NCI-H69 (cell line): ENCODE measurements at places on chromosomes 11 and 22.

DNA sequence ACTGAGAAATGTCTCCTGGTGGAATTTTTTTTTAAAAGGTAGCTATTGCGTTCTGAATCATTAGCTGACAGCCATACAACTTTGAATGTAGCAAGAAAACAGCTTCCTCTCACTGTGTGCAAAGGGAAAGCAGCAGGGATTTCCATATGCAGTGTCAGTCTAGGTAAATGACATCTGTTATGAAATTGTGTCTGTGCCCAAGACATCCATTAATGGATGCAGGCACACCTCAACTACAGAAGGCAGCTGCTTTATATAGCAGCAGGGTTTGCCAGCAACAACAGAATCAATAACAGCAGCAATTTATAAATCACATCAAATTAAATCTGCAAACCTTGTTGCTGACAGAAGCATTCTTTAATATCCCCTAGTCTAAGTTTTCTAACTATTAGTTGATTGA is 745.3 kb upstream of the RAG2 start:
- peak; percentile 3 for DNase-seq

- DNase-seq: peak; percentile 5
Observed at GRCh38 chr11:26914968-26915367, 78.9 kb upstream of the FIBIN start.

GRCh38 chr11:64276653-64277431 is 7.6 kb downstream of the BAD start:
- DNase-seq: no peak

DNA sequence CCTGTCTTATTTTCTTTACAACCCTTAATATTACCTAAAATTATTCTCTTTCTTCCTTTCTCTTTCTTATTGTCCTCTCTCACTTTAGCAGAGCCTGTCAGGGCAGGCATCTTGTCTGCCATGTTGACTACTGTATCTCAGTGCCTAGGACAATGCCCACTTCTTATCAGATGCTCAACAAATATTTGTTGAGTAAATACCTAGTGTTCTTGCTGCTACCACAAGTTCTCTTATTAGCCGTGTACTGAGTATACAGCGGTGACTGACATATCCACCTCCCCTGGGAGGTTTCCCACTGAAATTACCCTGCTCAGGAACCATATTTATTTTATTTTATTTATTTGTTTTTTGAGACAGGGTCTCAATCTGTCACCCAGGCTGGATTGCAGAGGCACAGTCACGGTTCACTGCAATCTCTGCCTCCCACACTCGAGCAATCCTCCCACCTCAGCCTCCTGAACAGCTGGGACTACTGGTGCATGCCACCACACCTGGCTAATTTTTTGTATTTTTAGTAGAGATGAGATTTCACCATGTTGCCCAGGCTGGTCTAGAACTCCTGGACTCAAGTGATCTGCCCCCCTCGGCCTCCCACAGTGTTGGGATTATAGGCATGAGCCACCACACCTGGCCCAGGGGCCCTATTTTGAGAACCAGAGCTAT is 6.7 kb downstream of the HPX start:
- DNase-seq: peak; percentile 35

DNA sequence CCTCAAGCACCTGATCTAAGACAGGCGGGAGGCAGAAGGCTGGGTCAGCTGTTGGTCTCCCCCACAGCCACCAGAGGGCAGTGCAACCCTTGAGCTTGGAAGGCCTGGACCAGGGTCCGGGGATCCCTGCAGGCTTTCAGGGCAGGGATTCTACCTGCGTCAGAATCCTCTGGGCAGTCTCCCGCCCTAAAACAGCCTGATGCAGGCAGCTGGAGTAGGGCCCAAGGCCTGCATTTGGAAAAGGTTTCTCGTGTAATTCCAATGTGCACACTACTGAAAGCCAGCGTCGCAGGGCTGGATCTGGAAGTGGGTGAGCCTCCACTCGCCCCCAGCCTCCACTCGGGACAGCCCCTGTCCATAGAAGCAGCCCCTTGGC is 31.8 kb downstream of the BID start:
- DNase-seq: peak; percentile 82

GRCh38 chr11:9025101-9025850 is 21.5 kb upstream of the NRIP3 start:
- no peak for DNase-seq

DNA sequence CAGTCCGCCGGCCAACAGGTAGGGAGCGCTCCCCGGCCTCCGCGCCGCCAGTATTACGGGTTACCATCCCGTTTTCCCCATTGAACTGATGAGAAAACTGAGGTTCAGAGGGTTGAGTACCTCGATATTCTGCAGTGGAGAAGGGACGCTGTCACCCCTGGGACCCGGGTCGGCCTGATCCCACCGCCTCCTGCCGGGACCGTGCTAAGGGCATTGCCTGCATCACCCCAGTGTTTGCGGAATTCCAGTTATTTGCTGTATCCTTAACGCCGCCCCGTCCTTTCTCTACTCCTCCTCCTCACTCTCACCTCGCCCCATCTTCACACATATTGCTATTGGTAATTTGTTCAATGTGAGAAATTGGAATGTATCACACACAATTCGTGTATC is 370 bp upstream of the A4GALT start:
- DNase-seq: no peak

- no peak for DNase-seq
Observed at GRCh38 chr11:35307221-35307621, 112.1 kb downstream of the SLC1A2 start.

- DNase-seq: no peak
Observed at GRCh38 chr22:23801238-23801821, 14.6 kb downstream of the SMARCB1 start.

DNA sequence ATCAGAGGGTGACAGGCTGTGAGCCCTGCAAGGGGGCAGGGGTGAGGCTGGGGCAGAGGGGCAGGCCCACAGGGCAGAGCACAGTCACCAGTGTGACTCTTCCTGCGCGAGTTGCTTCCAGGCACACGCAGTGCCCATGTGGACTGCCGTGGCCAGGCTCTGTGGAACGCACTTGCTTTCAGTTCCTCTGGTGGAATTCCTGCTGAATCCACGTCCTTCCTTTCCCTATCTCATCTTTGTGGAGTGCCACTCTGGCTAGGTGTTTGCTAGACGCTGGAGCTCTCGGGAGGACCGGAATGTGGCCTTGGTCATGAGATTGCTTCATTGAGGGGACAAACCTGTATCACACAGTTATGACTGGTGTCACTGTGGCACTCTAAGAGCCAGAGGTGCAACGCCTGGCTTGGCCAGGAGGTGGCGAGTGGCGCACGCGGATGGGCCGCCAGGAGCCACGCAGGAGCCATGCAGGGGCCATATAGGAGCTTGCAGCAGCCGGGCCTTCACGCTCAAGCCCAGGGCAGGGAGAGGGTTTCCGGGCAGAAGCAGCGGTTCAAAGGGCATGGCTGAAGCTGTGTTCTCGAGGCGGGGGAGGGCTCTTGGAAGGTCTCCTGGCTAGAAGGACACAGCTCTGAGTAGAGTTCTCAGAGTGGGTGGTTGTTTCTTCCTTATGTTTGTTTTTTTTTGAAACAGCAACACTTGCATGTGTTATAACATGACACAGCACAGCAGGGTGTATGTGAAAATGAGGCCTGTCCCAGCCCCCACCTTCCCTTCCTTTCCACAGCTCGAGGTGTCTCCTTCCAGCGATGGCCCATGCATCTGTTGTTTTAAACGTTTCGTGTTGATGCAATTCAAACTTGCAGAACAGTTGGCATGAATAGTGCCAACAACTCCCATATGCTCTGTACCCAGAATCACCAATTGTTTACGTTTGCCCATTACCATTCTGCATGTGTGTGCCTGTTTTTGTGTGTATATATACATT is 36.2 kb downstream of the TBC1D22A start:
- DNase-seq: peak; percentile 82

GRCh38 chr11:16291729-16292128 is 64.6 kb downstream of the SOX6 start:
- peak; percentile 73 for DNase-seq

GRCh38 chr11:119178166-119178680 is 7.1 kb upstream of the NHERF4 start:
- no peak for DNase-seq

- DNase-seq: peak; percentile 58
Observed at GRCh38 chr22:25892678-25893077, 150.7 kb downstream of the MYO18B start.

DNA sequence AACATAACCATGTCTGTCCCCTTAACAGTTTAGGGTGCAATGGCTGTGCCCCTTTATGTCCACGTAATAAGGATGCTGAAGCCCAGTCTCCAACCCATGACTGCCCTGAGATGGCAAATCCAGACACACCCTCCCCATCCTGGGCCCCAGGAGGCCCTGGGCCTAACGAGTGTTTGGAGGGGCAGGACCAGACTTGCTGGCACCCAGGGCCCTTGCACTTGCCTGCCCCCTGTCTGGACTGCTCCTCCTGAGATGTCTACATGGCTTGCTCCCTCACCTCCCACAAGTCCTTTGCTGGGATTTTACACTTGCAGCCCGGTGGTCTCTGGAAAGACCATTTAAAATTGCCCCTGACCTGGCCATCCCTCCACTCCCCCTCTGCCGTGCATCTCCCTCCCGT is 132.2 kb upstream of the NECTIN1 start:
- DNase-seq: peak; percentile 82

GRCh38 chr11:128776424-128777284 is 82.8 kb downstream of the FLI1 start:
- DNase-seq: peak; percentile 47

- DNase-seq: no peak
Observed at GRCh38 chr11:68050371-68050841, 11.6 kb downstream of the TCIRG1 start.

DNA sequence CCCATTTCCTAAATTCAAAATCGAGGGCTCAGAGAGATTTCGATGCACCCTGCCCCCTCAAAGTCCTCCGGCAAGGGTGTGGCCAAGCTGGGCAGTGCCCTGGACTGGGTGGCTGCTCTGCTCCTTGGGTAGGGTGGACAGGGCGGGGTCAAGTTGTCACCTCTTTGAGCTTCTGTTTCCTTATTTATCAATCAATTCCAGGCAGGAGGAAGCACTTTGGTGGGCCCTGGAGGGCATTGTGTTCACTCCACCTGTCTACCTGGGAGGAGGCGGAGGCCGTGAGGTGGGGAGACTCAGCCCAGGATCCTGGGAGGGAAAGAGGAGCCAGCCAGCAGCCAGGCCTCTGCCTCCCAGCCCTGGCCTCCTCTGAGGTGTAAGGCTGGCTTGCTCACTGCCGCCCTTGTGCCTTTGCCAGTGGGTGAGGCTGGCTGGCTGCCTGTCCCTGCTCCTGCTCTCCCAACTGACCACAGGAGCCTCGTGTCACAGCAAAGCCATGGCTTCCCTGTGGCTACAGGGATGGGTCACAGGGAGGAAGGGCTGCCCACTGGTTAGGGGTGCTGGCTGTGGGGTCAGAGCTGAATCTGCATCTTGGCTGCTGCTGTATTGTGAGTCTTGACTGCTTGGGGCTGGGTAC is 25.5 kb upstream of the SHISAL1 start:
- peak; percentile 43 for DNase-seq

GRCh38 chr11:36700246-36700645 is 102.2 kb upstream of the RAG2 start:
- no peak for DNase-seq

DNA sequence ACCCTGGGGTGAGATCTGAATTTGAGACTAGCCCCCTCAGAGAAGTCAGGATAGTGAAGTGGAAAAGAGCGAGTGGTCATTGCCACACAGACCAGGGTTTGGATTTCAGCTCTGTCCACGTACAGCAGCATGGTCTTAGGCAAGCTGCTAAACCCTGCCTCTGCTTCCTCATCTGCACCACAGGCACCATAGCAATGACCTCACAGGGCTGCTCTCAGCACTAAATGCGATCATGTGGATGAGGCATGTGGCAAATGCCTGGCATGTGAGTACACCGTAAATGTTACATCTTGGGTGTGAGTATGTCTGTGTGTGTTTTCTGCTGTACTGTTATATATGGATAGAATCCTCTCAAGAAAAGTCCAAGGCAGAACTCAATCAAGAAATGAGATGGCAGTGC is 15.8 kb downstream of the NAV2 start:
- DNase-seq: no peak

GRCh38 chr11:69211920-69212797 is 56.4 kb downstream of the SMIM38 start:
- no peak for DNase-seq

- DNase-seq: no peak
Observed at GRCh38 chr11:108680271-108680670, 15.4 kb downstream of the DDX10 start.

DNA sequence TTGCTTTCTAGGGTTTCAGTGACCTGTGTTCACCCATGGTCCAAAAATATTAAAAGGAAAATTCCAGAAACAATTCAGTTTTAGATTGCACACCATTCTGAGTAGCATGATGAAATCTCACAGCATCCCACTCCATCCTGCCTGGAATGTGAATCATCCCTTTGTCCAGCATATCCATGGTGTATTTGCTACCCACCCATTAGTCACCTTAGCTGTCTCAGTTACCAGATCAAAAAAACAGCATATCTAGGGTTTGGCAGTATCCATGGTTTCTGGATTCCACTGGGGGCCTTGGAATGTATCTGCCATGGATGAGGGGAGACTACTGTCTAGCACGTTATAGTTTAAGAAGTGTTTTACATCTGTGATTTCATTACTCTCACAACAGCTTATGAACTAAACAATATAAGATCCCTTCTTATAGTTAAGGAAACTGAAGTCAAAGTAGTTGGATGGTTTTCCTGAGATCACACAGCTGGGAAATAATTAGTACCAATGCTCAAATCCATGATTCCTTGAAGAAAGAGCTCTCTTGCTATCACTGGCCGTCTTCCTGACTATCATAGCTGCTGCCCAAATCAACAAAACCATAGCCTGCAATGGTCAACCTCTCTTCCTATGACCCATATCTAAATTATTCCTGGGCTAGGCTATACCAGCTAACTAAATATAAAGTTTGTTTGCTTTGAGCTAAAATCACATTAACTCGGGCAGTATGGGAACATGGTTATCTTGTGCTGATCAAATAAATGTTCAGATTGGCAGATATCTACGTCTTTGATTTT is 122.6 kb downstream of the MICAL2 start:
- no peak for DNase-seq

DNA sequence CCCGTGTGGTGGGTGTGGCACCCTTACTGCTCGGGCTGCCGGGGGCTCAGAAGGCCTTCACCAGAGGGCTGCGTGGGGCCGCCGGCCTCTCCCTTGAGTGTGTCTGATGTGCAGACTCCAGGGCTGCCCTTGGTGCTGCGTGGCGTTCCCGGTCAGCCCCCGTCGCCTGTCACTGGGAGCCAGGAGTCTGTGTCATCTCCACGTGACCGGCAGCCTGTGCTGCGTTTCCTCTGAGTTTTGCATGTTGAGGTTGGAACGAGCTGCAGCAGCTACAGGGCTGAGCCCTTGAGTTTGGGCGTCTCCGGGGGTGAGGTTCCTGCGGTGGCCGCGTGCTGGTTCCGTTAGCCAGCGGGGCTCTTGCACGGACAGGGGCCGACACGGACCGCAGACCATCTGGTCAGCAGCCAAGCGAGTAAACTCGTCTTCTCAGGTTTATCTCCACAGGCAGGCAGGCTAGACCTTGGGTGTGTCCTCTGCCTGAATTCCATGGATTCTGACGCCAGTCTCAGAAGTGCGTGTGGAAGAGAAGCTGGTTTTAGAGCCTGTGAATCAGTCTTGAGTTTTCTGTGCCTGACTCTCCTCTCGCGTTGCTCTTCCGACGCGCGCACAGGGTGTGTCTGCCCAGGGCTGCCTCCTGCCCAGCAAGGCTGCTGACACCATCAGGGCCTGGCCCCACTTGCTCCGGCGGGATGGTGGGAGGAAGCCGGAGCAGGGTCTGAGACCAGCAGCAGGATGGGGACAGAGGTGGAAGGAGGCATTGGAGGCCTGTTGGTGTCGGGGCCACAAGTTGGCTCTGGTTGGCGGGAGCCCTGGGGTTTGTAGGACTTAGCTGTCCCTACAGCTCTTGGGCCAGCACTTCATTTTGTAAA is 10.5 kb downstream of the PTDSS2 start:
- no peak for DNase-seq
